ENCODE measurements at places on chromosomes 4 and X. TPM values are rescaled to one million over a fixed set of nuclear protein-coding genes. Genes with fewer than 3 reads are reported as not detected.
A peak's percentile ranks its signal among the peaks of the same experiment; 100 is the strongest.

- peak; percentile 21 for DNase-seq
Observed at GRCh38 chr4:186634591-186635128, 79.3 kb upstream of the MTNR1A start.

DNA sequence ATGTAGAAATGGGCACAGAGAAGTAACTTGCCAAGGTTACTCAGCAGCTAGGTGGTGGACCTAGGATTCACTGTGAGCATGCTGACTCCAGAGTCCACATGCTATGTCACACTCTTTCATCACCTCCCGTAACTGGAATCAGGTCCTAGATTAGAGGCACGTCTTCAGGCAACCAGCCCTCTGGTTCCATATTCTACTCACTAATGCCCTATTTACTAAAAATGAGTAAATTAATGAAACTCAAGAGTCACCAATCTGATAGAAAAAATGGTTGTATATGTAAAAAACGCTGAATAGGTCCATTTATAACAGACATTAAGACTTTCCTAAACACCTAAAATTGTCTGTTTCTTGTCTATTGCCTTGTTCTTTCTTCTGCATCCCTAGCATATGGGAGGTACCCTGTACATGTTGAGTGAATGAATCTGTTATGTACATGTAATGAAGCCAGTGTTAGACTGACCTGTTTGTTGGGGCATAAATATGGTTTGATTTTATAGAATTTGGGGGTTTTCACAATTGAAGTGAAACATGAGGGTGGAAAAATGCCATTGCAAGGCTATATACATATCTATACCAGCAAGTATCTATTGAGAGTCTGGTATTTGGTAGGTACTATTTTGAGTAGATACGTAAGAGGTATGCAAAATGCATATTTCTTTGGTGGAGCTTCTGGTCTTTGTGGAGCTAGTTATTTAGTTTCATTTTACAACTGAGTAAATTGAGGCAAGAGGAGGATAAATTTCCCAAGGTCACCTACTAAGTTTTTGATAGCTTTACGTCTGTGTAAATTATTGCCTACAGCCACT, 7.5 kb upstream of the RUFY3 start:
- no peak for DNase-seq

DNA sequence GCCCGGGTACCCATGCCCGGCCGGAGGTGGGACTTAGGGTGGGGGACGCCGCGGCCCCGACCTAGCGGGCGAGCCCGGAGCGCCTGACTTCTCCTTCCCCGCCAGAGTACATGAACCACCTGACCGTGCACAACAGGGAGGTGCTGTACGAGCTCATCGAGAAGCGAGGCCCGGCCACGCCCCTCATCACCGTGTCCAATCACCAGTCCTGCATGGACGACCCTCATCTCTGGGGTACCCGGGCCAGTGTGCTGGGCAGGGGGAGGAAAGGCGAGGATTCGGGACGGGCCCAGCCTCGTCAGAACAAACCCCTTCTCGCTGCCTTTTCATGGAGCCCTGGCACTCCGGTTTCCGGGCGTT, 622 bp downstream of the TAFAZZIN start:
- no peak for DNase-seq

- DNase-seq: no peak
Observed at GRCh38 chr4:121408-122084, 2.8 kb upstream of the ZNF718 start.

- no peak for DNase-seq
Observed at GRCh38 chrX:10008483-10009056, 41.4 kb downstream of the CLDN34 start.

DNA sequence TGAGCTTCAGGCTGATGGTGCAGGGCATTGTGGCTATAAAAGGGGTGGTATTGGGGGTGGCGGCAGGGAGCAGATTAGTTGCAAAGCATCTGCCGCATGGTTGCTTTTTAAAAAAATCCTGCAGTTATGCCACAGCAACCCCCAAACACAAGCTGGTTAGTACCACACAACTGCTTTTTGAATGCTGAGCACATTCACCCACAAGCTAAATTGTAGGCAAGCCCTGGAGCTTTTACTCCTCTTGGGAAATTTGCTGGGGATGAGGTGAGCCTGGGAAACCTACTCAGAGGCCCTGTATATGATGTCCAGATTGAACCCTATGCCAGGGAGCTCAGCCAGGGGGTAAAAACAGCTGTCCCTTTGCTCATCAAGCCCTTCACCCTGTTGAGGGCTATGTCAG, 33.8 kb upstream of the TRIM2 start:
- DNase-seq: no peak

GRCh38 chrX:41823402-41823801, 99.4 kb downstream of the GPR82 start:
- no peak for DNase-seq

DNA sequence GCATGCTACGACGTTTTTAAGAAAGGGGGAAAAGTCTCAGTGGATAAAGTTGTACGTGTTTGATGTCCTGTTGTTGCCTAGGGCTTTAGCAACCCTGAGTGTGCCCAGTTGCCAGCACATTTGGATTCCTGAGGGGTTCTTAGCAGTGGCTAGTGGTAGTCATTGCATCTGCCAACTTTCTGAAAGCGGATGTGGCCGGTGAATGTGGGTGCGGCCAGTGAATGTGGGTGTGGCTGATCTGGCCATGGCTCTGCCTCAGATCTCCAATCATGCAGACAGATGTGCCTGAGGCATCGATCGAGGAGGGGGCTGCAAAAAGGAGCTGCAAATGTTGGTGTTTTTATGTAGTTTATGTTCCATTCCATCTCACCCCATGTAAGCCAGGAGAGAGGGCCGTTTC, 41.5 kb upstream of the FAT1 start:
- no peak for DNase-seq

- DNase-seq: no peak
Observed at GRCh38 chr4:185773419-185773818, 38.6 kb downstream of the SORBS2 start.

DNA sequence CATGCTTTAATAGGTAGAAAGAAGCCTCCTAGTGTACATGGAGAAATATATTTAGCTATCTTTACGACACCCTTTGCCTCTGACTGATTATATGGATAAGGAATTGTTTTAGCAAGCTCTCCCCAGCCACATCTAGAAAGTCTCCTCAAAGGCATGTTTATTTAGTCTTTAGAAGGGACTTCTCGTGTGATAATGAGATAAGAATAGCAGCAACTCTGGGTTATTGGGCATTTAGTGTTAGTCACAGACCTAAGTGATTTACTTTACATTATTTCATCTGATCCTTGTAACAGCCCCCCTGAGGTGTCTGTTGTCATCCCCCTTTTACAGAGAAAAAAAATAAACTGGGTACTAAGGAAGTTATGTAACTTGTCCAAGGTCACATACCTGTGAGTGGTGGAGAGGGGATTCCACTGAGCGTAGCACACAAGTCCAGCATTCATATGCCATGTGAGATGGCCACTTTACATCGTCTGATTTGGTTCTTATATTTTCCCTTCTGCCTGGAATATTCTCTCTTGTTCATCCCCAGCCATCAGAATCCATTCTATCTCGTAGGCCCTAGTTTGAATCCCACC, 77.7 kb downstream of the TSPAN7 start:
- no peak for DNase-seq

Gene CNKSR2
- polyA plus RNA-seq: 1.3 TPM

- no peak for DNase-seq
Observed at GRCh38 chr4:96312046-96312685, 472.3 kb downstream of the PDHA2 start.

GRCh38 chr4:69823048-69823447, 36.9 kb downstream of the SULT1E1 start:
- no peak for DNase-seq

Gene ZNF330
- 59.8 TPM for polyA plus RNA-seq

Gene CCDC120
- polyA plus RNA-seq: 11.9 TPM

Gene TMPRSS11A
- not detected for polyA plus RNA-seq

- DNase-seq: no peak
Observed at GRCh38 chr4:25442863-25443307, 65.8 kb downstream of the ANAPC4 start.

GRCh38 chrX:110568441-110568840, 209.8 kb downstream of the RTL9 start:
- DNase-seq: no peak

GRCh38 chr4:95980877-95981360, 141.0 kb downstream of the PDHA2 start:
- DNase-seq: no peak

GRCh38 chr4:74716436-74716765, 77.9 kb downstream of the BTC start:
- peak; percentile 43 for DNase-seq

DNA sequence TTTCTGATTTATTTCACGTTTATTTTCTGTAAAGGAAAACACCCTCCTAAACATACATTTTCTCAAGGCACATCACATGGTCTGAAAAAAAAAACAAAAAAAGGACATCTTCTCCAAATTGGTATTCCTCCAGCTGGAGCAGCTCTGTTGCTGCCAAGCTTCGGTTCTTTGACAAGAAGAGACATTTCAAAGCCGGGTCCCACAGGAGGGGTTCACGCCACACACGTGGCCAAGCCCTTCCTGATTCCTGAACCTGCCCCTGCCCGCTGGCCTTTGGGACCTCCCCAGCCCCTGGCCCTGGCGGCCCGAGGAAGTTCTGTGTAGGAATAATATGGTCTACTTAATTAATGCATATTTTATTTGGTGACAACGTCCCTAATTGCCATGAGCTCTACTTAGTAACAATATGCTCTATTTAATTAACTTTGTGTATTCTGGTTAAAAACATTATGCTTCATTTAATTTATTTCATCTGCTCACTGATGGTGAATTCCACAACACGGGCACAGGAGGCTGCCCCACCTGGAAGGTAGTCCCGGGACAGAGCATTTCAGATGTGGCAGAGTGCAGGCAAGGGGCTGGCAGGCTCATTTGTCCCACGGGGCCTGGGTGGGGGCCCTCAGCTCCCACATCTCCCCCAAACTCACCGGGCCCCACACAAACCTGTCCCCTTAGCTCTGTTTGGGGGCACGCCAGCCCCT, 5.4 kb upstream of the RGS12 start:
- DNase-seq: no peak

Data from renal pelvis (tissue), 12 donors.